ENCODE measurements at places on chromosomes 2 and 18. TPM values are rescaled to one million over a fixed set of nuclear protein-coding genes. Genes with fewer than 3 reads are reported as not detected.

The PNPT1 gene
- 13.1 TPM for polyA plus RNA-seq

The SAG gene
- polyA plus RNA-seq = not detected

The GCG gene
- polyA plus RNA-seq = not detected

The TGFA gene
- 0.06 TPM for polyA plus RNA-seq

The POTEJ gene
- polyA plus RNA-seq = 0.01 TPM

The ACADL gene
- 0.07 TPM for polyA plus RNA-seq

The CNPPD1 gene
- polyA plus RNA-seq = 42.2 TPM

- no peak for DNase-seq
Measured at GRCh38 chr2:80293039-80293438, 11.5 kb downstream of the LRRTM1 start.

- DNase-seq = no peak
Measured at GRCh38 chr2:118498943-118499342, 348.5 kb downstream of the EN1 start.

- peak; percentile 26 for DNase-seq
Measured at GRCh38 chr2:17148407-17149145, 369.7 kb downstream of the RAD51AP2 start.

DNA sequence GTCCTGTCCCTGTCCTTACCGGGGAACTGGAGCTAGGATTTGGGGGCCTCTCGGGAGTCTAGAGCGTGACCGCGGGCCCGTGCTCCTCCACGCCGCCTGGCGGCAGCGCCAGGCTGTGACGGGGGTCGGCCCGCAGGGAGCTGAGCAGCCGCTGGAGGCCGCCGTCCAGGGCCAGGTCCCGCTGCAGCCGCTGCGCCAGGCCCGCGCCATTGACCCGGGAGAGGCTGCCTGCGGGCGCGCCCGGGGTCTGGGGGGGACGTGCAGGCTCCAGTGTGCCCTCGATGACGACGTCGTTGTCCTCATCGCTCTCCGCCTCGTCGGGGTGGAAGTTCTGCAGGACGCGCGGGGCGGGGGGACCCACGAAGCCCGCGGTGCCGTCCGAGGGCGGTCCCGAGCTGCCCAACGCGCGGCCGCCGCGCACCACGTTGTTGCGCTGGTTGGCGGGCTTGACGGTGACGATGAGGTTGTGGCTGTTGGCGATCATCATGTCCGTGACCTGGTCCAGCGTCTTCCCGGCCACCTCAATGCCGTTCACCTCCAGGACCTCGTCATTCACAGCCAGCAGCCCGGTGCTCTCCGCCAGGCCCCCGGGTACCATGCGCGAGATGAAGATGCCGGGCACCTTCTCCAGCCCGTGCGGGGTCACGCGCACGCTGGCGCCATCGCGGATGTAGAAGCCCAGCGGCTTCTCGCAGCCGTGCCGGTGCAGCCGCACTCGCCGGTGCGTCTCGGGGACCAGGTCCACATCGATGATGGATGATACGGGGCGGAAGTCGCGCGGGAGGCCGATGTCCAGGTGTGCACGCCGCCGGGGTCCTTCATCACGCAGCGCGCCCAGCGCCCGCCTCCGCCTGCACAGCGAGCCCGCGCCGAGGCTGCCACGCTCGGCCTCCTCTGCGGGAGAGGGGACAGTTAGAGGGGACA is 50.9 kb downstream of the ADNP2 start:
- DNase-seq = no peak

DNA sequence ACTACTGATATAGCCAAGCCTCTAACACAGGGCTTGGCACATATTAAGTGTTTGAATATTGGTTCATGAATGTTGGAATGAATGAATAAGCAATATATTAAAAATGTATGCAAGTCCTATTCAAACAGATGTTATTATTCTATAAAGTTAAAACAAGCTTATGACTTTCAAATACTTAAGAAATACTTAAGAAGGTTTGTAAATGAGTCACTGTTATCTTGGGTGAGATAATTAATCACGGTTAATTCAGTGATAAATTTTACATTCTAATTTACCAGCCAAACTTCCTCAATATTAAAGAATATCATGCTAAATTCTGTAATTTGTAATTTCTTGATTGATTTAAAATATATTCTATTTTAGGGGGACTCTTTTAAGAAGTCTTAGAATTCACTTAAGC is 74.8 kb downstream of the RBMS1 start:
- no peak for DNase-seq

- DNase-seq = no peak
Measured at GRCh38 chr2:31328026-31328425, 86.5 kb downstream of the XDH start.

DNA sequence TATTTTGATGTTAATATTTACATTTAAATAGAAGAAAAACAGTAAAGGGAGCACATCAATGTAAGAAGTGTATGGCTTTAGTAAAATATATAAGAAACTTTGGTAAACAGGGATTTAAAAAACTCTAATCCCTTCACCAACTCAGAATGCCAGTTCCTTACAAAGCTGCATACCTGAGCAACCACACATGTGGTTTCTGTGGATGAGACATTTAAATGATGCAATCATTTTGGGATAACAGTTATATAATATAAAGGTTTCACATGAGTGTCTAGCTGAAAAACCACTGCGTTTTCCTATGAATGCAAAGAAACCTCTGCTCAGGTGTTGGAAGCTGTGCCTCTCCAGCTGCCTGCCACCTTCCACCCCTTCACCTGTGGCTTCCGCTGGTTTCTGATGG is 209.1 kb upstream of the REV1 start:
- no peak for DNase-seq

- no peak for DNase-seq
Measured at GRCh38 chr2:118493213-118493612, 354.2 kb downstream of the EN1 start.

- DNase-seq = no peak
Measured at GRCh38 chr2:98355881-98356280, 9.6 kb downstream of the CNGA3 start.

DNA sequence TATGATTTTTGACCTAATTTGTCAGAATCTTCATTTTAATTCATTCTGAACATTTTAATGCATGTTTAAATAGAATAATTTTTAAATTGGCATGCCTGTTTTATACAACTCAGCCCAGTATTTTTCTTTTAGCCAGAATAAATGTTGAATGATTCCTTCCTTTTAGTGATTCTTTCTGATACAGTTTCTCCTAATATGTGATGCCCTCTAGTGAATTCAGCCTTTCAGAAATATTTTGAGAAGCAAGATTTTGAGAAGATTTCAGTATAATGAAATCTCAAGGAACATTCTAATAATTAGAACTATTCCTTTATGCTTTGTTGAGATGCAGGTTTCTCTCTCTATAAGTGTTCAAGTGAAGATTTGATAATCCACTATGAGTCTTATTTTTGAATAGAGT is 28.5 kb downstream of the LCLAT1 start:
- DNase-seq = peak; percentile 21

DNA sequence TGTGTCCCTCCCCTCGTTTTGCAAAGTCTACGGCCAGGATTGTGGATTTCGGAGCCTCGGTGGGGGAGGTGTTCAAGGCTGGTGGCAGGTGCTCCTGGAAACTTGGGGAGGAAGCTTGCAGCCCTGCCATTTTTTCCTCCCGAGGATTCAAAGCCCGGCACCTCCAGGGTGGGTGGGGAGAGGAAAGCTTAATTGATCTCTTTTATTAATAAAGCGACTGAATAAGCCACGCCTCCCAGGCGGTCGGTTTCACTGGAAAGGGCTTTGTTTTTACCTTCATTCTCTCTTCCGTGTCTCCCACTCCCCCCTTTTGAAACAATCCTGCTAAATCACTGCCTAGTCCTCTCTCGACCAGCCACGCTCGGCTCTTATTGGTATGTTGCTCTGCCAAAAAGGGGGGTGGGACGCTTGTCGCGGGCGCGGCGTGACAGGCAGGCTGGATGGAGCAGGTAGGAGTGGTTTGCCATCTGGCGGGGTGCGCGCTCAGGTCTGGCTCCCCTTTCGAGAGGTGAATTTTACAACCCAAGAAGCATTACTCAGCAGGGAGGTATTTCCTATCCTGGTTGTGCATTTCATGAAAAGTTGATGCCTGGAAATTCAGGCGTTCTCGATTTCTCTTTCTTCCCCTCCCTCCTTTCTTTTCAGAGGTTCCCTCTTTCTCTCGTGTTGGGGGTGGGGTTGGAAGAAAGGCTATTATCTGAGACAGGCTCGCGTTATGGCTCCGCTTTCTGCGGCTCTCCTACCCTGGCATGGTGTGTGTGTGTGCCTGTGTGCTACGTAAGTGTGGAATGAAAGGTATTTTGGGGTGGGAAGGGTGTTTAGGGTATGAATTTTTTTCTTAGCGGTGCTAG is 1.4 kb downstream of the NEDD4L start:
- no peak for DNase-seq

DNA sequence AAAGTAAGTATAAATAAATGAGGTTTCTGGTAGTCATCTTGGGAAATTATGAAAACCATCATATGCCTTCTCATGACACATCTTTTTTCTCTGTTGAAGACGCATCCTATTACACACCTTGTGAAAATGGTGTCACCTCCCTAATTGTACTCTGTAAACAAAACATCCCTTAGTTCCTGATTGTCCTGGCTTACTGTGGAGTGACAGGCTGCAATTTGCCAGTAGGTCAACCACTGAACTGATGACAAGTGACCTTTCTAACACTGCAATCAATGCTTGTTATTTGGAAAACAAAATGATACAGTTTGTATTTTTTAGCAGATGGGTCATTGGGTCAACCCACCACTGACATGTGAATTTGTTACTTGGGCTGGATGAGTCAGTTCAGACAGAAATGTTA is 219.5 kb downstream of the PTPRM start:
- DNase-seq = no peak

DNA sequence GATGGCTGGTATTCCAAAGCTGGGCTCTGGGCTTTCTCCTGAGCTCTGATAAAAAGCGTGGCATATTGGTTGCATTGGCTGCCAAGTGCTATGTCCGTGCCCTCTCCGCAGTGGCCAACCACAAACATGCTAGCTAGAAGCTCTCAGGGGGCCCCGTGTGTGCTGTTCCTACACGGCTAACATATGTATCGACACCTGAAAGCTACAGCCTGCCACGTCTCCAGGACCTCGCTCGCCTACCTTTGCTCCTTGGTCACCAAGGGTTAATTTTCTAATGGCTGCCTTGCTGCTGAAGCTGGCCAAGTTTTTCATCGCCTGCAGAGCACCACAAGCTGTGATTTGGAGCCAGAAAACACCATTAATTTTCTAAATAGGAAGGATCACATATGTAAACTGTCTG is 888.4 kb downstream of the BCL11A start:
- no peak for DNase-seq

GRCh38 chr2:102848366-102848839 is 86.6 kb downstream of the TMEM182 start:
- DNase-seq = peak; percentile 55

- DNase-seq = no peak
Measured at GRCh38 chr2:178999476-178999875, 50.5 kb downstream of the CCDC141 start.

GRCh38 chr2:188808947-188809355 is 165.2 kb upstream of the COL3A1 start:
- peak; percentile 69 for DNase-seq

DNA sequence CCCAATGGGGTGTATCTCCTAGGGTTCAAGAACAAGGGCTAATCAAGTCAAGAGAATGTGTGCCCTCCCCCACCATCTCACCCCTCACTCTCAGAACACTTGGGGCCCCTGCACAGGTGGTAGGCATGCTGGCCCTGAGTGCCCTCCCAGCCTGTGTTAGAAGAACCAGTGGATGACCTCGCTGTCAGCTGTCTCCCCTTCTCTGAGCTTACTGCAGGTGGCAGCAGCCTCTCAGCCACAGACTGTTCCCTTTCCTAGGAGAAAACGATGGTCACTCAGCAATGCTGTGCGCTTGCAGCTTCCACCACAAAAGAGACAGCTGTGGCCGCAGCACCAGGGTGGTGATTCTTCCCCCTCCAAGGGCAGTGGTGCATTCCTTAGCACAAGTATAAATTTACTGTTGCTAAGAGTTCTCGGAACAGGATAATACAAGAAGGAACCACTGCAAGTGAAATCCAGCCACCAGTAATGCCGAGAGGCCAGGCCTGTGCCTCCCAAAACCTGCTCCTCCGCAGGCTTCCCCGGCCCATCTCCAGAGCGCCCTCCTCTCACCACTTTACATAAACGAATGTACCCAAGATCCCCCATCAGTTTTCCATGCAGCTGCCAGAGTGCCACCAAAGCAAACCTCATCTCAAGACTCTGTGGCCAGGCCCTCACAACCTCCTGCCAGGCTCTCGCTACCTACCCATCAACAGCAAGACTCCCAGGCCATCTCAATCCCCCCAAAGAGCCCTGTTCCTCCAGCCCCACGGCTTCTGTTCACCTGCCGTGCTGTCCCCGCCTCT is 935 bp upstream of the RAMP1 start:
- peak; percentile 86 for DNase-seq
